ENCODE measurements at places on chromosomes 12 and 14.

DNA sequence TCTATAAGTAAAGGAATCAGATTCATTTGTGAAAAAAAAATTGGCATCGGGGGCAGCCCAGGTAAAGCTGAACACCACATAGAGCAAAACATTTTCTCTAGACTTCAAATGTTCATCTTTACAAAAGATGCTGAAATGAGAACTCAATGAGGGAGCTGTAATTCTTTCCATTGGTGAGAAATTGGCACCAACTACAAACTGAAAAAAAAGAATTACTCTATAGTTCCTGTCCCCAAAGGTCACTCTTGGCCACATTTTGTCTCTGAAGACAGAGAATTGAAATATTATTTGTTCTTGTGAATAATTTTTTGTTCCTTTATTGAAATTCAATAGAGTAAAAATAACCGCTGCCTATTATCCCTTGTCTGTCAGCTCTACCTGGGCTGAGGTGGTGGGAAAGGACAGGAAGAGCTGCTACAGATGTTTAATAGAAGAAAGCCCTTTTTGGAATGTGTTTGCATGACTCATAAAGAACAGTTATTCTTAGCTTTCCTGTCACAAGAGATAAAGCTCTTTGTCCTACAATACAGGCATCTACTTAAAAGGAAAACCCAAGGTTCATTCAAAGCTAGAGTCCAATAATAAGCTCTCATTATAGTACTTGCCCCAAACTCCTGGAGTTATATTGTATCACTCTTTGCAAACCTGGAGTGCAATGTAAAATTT lies 380.1 kb upstream of the KITLG start:
- no peak for DNase-seq

- no peak for DNase-seq
Observed at GRCh38 chr14:101867854-101868253, 96.5 kb upstream of the DYNC1H1 start.

- DNase-seq = peak; percentile 62
Observed at GRCh38 chr12:48199774-48200221, 3.3 kb downstream of the OR10AD1 start.

- DNase-seq = no peak
Observed at GRCh38 chr14:36665887-36666415, 4.3 kb downstream of the PAX9 start.

GRCh38 chr14:68808696-68809480 lies 16.0 kb upstream of the ZFP36L1 start:
- DNase-seq = no peak

DNA sequence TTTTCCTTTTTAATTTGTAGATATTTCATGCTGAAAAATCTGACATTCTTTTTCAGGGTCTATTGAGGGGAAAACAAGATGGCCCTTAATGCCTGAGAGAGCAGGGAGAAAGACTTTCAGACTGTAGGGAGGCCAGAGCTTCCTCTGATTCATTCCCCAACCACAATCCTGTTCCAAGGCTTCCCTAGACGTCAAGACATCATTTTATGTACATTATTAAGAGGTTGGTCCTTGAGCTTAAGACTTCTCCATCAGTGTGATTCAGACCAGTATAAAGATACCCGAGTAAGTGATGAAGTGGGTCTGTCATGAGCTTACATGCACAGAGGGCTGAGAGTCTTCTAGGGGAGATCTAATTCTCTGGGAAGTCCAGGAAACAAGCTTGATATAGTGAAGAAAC lies 57.3 kb downstream of the AVPR1A start:
- DNase-seq = no peak

- DNase-seq = no peak
Observed at GRCh38 chr14:85441909-85442643, 87.9 kb upstream of the FLRT2 start.

DNA sequence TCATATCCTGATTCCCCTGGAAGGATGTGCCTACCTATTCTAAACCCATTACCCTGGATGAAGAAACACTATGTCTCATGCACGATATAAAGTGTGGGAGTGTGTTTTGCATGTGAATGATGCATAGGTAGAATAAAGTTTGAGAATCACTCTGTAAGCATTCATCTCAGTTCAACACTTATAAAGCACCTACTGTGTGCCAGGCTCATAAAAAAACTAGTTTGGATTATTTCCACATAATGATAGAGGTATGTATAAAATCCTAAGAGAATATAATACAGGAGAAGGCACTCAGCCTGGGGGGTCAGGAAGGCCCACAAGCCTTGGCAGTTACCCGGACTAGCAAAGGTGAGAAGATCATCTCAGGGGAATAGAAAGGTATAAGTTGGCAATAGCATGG lies 41.1 kb upstream of the BCL2L14 start:
- no peak for DNase-seq

GRCh38 chr12:85393606-85394005 lies 113.6 kb downstream of the ALX1 start:
- no peak for DNase-seq

DNA sequence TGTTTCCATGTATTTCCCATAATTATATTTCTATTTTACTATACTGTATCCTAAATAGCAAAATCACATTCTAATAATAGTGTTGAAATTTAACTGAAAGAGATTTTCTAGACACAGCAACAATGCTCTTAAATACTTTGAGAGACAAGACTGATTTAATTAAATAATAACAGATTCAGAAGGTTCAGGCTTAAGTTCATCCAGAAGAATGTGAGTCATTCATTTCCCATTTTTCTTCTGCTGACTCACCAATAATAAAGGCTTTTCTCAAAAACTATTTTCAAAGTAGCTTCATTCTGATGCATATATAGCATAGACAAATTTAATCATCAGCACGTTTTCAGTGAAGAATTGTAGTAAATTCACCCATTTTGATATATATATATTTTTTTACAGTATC lies 481.4 kb downstream of the MDGA2 start:
- DNase-seq = no peak

- DNase-seq = no peak
Observed at GRCh38 chr12:58761308-58761707, 159.0 kb downstream of the LRIG3 start.

DNA sequence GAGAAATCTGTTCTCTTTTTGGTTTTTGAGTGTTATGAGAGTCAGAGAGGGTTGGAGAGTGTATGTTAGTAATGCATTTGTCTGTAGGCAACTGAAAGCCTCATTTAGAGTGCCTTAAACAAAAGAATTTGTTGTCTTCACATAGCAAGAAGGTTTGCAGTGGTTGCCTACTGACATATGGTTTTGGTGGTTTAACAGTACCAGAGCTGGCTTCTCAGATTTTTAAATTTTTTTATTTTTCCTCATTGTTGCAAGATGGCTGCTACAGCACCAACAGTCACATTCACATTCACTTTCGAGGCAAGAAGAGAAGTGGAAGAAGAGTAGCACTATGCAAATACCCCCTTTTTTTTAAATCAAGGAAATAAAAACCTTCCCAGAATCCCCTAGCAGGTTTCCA lies 106.5 kb downstream of the ADCK1 start:
- DNase-seq = no peak

GRCh38 chr14:71590131-71590530 lies 342.1 kb upstream of the RGS6 start:
- no peak for DNase-seq

DNA sequence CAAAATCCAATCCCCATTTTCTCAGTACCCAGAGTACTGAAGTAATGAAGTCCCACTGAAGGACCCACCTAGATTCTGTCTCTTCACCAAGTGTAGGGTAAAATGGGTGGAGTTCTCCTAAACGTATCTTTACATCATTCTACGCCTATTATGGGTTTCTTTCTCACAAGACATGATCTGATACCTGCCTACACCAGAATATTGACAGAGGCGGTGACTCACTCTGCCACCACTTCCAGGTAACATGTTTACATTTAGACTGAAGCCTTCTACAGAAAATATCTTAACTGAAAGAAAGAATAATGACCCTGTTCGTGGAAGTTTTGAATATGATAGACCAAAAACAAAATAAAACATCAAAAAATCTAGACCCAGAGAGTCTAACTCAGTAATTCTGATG lies 89.8 kb downstream of the BTG1 start:
- peak; percentile 74 for DNase-seq

DNA sequence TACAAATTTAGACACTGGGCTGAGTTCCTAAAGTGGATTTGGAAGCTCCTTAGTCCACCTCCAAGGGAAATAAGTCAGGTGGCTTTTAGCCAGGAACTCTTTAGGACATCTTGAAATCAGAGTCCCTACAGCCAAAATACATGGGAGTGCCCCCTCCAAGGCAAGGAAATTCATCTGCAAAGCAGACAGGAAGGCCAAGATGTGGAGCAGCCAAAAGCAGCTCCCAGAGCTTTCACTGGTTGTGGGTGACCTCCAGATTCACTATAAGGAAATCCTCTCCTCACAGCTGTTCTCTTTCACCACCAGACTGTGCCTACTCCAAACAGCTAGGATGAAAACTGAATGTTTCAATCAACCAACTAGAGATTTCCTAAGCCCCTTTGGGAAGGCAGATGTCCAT lies 6.6 kb downstream of the TTC9 start:
- DNase-seq = no peak

DNA sequence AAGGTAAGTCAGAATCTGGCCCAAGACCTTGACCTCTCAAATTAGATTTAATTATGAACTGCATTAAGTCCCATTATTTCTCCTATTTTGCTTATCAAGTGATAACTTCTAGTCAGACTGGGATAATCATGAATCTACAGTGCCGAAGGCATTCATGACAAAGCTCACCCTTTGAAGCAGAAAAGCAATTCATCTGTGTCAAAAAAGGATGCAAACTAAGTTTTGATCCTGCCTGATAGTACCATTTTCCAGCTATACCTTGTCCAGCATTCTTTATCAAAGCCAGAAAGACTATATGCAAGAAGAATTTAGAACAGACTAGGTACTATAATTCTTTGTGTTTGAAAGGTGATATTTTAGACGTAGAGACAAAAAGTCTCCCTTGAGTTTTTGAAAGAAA lies 268.1 kb downstream of the FBXL14 start:
- DNase-seq = no peak

DNA sequence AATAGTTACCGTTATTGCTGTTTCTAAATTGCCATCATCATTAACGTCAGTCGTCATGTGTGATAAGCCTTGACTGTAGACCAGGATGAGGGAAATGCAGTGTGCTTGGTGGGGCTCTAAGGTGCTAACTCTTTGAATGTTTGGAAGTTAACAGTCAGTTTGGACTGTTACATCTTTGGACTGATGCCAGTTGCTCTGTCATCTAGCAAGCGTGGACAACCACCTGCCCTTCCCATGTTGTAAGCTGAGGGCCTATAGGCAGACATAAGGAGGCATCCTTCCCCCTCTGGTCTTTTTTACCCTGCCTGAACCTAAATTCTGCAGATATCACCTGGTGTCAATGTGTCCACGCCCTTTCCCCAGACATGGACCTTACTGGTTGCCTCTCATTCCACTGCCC lies 94.4 kb downstream of the PPP2R5C start:
- DNase-seq = no peak

GRCh38 chr14:84251411-84252115 lies 1278.4 kb upstream of the FLRT2 start:
- DNase-seq = no peak

Measured in CD4-positive, alpha-beta T cell treated with Interleukin-10 for 1 hour (primary cell).